ENCODE measurements at places on chromosomes 5 and 9.

DNA sequence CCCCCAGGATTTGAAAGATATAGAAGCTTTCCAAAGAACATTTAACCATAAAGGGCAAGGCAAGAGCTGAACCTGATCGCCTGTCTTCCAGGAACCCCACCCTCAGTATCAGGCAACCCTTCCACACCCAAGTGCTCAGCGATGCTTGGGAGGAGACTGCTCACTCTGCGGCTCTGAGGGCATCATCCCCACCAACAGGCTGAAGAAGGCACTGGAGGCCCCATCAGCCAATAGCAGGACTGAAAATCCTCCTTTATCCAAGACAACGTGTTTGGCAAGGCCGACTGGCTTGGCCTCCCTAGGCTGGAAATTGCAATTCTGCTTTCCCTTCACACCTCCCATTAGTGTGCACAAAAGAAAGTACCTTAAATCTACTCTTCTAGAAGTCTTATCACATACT is 1.4 kb upstream of the PPP2CA start:
- no peak for DNase-seq

DNA sequence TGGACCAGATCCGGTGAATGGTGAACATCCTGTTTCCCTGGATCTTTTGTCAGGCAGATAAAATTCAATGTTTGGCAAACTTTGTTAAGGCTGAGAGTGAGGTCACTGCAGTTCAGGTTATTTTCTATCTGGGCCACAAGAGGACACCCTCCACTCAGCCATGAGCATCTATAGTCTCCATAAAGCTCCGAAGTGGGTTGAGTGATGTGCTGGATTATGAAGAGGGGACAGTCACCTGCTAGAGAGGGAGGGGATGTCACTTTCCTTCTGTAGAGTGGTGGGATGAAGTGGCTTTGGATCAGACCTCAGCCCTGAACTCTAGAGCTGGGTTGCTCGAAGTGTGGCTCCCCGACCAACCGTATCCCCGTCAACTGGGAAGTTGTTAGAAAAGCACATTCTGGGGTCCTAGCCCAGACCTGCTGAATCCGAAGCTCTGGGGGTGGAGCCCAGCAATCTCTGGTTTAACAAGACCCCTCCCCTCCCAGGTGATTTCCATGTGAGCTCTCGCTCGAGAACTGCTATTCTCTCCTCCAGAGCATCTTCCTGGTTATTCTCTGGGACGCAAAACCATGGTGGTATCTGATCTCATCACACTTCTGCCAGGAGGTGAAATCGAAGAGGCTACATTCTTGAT is 31.8 kb upstream of the FGF1 start:
- DNase-seq = no peak

- no peak for DNase-seq
These were observed 46.5 kb upstream of the FAT2 start for GRCh38 chr5:151637676-151638075.

DNA sequence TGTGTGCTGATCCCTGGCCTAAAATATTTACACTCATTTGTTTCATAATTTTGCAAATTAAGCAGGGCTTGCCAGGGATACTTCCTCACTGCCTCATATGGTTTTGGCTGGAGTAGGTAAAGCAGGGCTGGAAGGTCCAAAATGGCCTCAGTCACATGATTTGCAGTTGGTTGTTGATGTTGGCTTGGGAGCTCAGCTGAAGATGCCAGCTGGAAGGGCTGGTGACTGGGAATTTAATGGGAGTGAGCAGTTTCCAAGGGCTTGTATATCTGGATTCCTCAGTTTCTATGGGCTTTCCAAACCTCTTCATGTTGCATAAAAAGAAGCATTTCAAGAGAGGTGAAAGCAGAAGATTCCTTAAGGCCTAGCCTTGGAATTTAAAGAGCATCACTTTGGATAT is 729.3 kb downstream of the CDH18 start:
- no peak for DNase-seq

GRCh38 chr5:68710514-68710913 is 383.3 kb upstream of the SLC30A5 start:
- DNase-seq = no peak

DNA sequence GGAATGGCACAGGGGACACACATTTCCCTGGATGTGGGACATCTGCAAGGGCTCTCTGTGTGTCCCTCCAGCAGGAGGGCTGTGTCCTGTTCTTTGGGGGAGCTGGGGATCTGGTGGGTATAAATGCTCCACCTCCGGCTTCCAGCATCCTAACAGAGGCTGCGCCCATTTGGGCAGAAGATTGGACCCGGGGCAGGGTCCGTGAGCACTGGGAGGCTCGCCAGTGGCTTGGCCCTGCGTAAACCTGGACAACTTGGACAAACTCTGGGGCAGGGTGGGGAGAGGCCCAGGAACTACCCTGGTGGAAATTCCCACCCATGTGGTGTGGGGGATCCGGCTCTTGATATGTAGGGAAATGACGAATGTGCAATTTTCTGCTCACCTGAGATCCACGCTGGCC is 80.9 kb downstream of the GADD45G start:
- no peak for DNase-seq

DNA sequence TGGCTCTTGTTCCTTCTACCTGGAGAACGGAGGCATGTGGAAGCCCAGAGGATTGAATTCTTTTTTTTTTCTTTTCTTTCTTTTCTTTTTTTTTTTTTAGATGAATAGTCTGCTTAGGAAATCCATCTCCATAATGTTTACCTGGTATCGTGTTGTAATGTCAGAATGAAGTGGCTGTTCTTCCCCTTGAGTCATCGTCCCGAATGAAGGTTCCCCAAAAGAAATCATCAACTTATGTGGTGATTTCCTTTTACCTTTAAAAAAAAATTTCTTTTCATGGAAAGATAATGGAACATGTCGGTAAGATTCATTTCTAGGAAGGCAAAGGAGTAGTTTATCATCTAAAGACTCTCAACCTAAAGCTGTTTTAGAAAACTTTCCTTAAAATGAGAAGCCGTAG is 59.7 kb downstream of the DOCK8 start:
- DNase-seq = no peak

DNA sequence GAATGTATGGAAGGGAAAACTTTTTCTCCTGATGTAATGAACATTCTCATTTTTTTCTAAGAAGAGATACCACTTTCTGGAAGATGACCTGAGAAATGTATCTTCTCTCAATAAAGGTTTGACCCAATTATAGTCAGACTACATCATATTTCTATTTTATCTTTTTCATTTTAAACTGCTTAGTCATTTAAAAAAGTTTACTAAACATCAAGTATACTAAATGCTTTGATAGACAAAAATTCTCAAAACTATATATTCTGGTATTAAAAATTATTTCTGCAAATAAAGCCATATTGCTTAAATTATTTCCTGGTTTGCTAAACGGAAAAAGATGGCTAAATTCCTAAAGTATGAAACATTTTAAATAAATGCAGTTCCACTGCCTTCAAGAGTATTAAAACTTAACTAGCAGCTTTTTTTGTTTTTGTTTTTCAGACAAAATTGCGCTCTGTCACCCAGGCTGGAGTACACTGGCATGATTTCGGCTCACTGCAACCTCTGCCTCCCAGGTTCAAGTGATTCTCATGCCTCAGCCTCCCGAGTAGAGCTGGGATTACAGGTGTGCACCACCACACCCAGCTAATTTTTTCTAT is 37.1 kb downstream of the FBXW11 start:
- no peak for DNase-seq

DNA sequence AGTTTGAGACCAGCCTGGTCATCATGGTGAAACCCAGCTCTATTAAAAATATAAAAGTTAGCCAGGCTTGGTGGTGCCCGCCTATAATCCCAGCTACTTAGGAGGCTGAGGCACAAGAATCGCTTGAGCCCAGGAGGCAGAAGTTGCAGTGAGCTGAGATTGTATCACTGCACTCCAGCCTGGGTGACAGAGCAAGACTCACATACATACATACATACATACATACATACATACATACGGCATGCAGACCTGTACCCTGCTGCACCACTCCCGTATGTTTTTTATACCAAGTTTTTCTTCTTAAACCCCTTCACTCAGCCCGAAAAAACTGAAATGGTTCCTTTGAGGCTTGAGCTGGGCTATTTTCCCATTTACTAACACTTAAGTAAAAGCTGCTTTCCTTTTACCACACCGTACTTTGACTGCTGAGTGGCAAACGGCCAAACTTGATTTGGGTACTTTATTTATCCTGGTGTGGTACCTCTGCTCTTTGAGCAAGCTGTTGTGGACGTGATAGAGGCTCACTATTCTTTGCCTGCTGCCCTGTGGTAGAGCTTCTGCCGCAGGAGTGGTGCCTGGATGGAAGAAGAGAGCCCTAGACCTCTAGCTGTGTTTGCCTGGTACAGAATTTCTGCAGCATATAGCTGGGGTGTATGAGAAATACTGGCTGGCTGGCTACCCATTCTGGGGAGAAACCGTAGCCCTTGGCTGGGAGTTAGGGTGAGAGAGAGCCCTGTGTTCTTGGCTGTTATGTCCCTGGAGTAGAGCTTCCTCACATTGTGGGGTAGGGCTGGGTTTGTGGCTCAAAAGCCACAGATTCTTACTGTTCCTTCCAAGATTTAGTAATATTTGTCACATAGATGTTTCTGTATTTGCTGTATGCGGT is 19.4 kb downstream of the IPO11 start:
- no peak for DNase-seq

- no peak for DNase-seq
These were observed 19.6 kb upstream of the HTR1A start for GRCh38 chr5:63981864-63982263.

GRCh38 chr5:88045931-88046461 is 222.6 kb downstream of the TMEM161B start:
- DNase-seq = no peak

DNA sequence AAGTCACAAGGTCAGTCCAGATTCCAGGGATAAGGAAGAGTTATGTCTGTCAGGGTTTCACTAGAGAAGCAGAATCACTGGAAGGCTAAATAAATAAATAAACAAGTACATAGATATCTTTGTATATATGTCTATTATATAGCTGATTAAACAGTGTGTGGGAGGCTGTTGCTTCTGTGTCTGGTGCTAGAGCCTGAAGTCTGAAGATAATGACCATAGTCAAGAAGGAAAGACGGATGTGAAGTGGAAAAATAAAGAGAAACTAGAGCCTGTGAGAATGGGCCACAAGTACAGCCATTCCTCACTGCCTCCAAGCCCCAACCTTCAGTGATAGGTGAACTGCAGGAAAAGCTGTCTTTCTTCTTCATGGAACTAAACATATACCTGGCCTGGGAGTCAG is 4.1 kb upstream of the TMED7 start:
- DNase-seq = no peak

DNA sequence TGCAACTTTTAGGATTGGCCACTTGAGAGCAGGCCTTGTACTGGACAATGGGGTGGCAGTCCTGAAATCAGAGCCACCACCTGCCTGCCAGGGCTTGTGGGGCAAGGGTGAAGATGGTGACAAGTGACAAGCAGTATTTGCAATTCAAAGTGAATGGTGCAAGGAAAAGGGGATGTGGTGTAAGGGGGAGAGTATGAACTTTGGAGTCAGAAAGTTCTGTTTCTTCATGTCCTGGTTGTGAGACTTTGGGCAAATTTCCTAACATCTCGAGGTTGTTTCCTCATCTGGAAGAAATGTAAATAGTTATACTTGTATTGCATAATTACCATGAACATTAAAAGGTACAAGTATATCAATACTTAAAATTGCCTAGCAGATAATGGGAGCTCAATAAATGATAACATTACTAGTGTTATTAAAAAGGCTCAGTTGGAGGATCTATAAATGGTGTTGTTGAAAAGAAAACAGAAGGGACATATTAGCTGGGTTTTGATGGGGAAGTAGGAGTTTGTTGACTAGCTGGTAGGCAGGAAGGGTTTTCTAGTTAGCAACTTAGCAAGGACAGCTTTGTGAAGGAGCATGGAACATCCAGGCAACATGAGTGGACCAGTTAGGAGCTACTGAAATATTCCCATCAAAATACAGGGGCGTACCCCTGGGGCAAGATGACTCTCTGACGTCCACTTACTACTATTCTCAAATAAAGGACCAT is 21.3 kb upstream of the MEGF9 start:
- no peak for DNase-seq

- no peak for DNase-seq
These were observed 449.4 kb upstream of the CDH10 start for GRCh38 chr5:25094219-25094618.

- DNase-seq = no peak
These were observed 1152.9 kb upstream of the CDH6 start for GRCh38 chr5:30040488-30041118.

GRCh38 chr5:62284946-62285891 is 20.8 kb upstream of the KIF2A start:
- no peak for DNase-seq

- no peak for DNase-seq
These were observed 95.3 kb upstream of the RASGRF2 start for GRCh38 chr5:80864706-80865435.

- DNase-seq = no peak
These were observed 72.8 kb downstream of the ADAMTS2 start for GRCh38 chr5:179272326-179273072.

GRCh38 chr5:151238303-151238741 is 14.4 kb upstream of the CCDC69 start:
- DNase-seq = no peak

DNA sequence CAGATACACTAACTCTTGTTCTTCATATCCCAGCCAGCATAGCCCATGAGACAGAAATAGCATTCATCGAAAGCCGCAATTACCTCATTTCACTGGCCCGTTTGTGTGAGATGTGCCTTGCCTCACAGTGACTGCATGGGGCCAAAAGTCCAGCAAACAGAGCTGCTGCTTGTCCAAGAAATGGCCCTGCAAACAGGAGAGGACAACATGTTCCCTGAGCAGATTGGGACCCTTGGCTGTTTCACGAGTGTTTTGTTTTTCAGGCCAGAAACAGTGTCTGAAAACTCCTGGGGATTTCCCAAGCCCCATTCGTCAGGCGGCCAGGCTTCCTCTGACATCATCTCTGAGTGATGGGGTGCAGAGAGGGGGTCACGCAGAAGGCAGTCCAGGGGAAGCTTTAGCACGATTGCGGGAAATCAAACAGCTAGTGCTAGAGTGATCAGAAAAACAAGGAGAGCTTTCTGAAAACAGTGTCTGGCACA is 503.6 kb upstream of the PAPPA start:
- DNase-seq = no peak

DNA sequence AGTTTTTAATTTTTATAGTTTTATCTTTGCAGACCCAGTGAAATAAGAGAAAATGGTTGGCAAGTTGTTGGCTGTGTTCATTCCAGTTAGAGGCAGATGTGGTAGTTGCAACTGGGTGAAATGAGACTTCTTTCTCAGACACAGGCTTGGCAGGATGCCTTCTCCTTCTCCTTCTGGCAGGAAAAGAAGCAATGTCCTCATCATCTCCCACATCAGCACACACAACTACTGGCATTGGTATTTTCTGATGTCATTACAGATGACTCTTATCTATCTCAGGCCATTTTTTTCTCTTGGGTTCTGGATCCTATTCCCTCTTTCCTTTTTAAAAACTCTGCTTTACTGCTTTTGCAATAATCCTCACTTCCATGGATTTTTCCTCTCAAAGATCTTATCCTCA is 103.3 kb upstream of the EDIL3 start:
- DNase-seq = no peak
